ENCODE measurements at places on chromosomes 3 and 15.

DNA sequence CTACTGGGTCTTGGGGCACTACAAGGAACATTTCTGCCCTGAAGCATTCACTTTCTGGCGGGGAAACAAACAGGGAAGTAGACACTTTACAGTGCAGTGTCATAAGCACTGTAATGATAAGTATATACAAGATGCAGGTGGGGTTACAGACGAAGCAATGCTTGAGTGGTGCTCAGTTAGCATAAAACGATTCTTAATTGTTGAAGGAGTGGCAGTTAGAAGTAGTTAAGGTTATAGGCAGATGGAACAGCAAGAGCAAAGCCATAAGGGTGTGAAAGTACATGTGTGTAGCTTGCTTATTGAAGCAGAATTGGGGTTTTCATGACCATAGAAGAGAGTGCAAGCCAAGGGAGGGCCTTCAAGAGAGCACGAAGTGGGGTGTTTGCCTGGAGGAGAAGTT is 46.2 kb downstream of the SLC25A26 start:
- no peak for DNase-seq

- no peak for DNase-seq
These were observed 237.4 kb upstream of the UMPS start for GRCh38 chr3:124492824-124493223.

- no peak for DNase-seq
These were observed 22.1 kb downstream of the H1-8 start for GRCh38 chr3:129564981-129565644.

GRCh38 chr15:39602143-39602542 is 21.3 kb downstream of the THBS1 start:
- DNase-seq: no peak

GRCh38 chr3:155069729-155070128 is 10.4 kb upstream of the MME start:
- DNase-seq: no peak

GRCh38 chr3:67601919-67602608 is 52.3 kb downstream of the SUCLG2 start:
- no peak for DNase-seq
